ENCODE measurements at places on chromosomes 7 and 10.

DNA sequence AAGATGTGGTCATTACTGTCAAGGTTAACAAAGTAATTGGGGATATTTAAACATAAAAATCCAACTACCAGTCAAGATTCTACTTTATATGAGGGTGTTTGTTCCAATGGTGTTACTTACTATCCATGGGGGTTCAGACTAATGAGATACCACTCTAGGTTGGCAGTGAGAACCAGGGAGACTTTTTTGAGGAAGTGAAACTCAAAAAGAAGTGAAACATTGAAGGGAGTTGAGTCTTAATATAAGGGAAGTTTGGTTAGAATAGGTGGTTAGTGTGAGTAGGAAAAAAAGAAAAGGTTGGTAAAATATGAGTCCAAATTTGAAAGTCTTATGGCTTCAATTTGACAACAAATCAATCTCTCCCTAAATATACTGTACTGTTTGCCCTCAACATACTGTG, 123.6 kb upstream of the ANK3 start:
- no peak for DNase-seq

- no peak for DNase-seq
These were observed 88.7 kb downstream of the DYNC1I1 start for GRCh38 chr7:95861041-95861440.

DNA sequence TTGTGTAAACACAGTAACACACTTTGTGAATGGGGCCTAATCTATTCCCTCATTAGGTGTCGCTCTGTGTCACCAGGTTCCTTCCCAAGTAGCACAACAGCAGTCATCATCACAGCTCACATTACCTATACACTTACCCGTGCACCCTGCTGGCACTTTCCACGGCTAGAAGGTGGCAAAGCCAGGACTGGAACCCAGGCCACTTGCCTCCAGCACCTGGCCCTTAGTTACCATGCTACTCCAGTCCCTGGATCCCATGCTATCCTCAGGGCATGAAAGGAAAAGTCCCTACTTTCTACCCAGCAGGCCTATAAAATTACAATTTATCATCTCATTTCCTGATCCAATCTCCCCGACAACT, 18.4 kb downstream of the SMURF1 start:
- no peak for DNase-seq

- no peak for DNase-seq
These were observed 1167.7 kb downstream of the XPNPEP1 start for GRCh38 chr10:108755646-108756045.
